ENCODE measurements at places on chromosomes 1 and 21.

DNA sequence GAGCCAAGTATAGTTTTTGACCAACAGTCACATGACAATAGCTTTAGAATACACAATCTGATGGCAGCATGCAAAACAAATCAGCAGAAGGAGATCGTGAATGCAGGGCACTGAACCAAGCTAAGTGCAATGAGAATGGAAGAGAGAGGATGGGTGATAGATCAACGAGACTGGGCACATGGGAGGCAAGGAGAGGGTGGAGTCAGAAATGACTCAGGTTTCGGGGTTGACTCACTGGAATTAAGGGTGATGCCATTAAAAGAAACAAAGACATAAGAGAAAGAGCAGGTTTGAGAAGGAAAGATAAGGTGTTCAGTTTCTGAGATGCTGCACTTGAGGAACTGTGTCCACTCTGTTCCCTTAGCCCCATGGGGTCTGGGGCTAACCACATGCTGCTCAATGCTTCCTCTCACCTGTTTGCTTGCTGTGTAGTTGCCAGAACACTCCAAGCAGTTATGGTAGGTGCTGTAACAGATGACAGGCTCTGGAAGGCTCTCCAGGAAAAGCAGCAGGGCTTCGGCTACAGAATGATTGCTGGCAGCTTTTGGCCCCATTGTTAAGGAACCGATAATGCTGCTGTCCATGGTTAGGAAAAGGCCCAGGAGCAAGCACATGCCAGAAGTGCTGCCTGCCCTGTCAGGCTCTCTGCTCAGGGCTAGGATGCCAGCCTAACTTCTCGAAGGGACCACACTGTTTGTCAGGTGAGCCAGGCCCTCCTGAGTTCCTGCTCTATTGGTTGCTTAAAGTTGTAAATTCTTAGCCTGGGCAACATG lies 6.1 kb upstream of the MTF1 start:
- no peak for DNase-seq

- DNase-seq = no peak
These were observed 96.6 kb downstream of the FGGY start for GRCh38 chr1:59393211-59394180.

DNA sequence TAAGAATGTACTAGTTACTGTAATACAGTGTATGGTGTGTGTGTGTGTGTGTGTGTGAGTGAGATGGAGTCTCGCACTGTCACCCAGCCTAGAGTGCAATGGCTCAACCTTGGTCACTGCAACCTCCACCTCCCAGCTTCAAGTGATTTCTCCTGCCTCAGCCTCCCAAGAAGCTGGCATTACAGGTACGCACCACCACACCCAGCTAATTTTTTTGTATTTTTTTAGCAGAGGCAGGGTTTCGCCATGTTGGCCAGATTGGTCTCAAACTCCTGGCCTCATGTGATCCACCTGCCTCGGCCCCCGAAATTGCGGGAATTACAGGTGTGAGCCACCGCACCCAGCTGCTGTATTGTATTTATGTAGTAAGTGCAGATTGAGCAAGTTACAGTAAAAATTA lies 2.9 kb upstream of the LRRC40 start:
- no peak for DNase-seq

DNA sequence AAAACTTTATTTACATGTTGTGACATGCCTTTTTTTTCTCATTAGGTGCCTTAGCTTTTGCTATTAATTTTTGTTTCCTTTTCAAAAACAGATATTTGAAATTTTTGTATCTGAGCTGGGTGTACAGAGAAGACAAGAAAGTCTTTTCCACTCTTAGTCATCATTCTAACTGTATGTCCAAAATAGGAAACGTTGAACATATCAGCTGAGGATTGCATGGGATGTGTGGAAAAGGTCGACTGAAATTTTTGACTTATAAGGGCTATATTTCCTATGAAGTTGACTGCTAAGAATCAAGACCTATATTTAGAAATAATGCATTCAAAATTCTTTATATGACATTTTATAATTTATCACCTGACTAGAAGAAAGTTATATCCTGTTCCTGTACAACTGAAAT lies 270.0 kb upstream of the ZRANB2 start:
- DNase-seq = no peak

GRCh38 chr1:201537891-201538611 lies 876 bp upstream of the NAV1 start:
- DNase-seq = no peak

- DNase-seq = no peak
These were observed 13.7 kb upstream of the ZNF691 start for GRCh38 chr1:42832641-42833240.

GRCh38 chr1:212133319-212133718 lies 97.8 kb downstream of the DTL start:
- DNase-seq = no peak

- DNase-seq = no peak
These were observed 481.3 kb downstream of the CAMTA1 start for GRCh38 chr1:7266561-7266960.

DNA sequence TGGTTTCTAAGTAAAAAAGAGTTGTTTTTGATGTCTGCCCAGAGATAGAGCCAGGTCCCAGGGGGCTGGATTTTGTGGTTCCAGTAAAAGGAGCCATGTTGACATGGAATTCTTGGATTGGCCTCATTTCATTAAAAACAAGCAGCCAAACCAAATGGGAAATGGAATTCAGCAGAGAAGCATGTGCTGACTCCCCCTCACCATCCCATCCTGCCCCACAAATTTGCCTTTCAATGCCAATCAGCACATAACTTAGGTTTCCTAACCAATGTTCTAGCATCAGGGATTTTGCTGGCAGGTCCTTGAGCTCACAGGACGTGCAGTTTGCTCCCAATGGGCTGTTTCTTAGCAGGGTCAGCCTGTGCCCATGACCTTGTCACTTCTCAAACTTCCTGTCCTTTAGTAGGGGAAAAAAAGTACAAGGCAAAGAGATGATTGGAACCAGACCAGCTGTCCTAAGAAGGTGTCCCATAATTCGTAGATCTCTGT lies 101.5 kb upstream of the GADD45A start:
- no peak for DNase-seq

DNA sequence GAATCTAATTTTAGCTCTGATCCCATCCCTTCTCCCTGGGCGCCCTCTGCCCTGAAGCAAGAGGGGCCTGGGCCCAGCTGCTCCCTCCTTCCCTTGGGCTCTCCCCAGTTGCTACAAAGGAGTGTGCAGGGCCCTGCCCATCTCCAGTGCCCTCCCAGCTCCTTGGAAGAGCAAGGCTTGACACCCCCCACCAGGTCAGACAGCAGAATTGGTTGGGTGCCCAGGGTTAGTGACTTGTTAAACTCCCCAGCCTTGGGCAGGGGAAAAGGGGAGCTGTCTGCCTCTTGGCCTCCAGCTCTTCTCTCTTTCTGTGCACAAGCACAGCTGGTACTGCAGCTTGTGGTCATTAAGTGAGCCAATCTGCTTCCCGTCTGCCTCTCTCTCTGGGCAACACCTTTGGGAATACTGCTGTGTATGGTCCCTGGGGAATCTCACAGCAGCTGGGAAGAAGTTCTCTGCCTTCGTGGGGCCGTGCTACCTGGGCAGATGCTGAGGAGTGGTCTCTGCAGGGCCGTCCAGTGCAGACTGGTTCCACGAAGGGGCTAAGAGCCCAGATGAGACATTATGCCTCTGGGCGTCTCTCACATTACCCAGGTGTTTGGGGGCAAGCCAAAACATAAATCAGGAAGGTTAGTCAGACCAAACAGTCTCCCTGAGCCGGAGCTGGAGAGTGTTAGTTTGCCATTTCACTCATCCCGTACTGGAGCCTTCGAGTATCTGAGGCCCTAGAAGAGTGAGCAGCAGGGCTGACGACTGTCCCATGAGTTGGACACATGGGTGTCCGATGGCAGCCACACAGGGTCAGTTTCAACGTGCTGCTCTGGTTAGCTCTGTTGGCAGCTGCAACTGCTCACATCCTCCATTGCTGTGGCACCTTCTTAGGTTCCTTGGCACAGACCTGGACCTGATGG lies 37.3 kb downstream of the TMEM53 start:
- no peak for DNase-seq

DNA sequence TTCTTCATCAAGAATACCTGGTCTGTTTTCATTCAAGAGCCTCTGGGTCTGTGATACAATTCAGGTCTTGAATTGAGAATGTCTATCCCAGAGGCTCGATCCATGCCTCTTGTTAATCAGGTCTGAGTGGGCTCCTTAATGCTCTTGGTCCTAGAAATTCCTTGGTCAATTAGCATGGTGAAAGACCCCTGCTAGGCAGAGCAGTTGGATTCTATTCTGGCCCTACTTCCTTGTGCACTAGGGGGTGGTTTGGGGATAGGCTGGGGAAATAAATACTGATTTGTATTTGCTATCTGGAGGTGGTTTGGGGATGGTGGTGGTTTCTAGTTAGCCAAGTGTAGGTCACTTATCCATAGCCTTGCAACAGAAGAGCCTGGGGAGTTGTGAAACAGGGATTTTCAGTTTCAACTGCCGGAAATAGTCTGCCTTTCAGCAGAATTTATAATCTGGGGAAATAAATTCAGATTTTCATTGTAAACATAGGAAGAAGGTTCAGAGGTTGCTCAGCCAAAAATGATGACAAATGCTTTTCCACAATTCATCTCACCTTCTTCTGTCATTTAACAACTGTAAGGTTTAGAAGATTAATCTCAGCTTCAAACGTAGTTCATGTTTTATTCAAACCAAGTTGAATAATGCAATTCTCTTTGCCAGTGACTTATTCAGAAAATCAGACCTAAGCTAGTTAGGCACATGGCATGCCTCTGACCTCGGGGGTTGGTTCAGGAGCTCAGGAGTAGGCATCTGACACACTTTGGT lies 22.2 kb upstream of the SCAF4 start:
- DNase-seq = no peak

DNA sequence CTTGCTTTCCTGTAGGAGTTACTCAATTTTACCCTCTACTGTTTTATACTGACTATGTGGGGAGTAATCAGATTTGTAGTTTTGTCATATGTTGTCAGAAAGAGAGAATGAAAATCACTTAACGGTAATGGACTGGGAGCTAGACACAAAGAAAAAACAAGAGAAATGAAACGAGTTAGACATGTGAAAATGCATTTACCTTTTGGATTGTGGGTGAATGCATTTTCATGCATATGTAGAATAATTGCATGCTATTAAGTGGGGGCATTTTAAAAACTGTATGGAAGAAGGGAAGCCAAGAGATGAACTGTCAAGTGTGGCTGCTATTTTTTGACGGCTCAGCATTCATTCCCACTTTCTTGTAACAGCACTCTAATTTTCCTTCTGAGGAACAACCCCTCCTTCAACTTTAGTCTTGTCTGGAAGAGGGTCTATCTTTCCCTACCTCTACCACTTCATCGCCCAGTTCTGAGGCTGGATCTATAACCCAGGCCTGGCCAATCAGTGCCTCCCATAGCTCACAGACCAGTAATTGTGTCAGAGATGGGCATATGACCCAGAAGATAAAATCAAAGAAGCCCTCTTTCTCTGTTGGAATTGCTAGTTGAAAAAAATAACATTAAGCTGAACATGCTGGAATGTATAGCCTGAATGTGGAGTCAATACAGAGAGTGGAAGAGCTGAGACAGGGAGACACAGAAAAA lies 5.2 kb upstream of the ZNF697 start:
- DNase-seq = no peak

GRCh38 chr1:31901838-31902509 lies 36.2 kb downstream of the PTP4A2 start:
- no peak for DNase-seq

GRCh38 chr1:29179641-29180184 lies 2.0 kb downstream of the SRSF4 start:
- peak; percentile 26 for DNase-seq

DNA sequence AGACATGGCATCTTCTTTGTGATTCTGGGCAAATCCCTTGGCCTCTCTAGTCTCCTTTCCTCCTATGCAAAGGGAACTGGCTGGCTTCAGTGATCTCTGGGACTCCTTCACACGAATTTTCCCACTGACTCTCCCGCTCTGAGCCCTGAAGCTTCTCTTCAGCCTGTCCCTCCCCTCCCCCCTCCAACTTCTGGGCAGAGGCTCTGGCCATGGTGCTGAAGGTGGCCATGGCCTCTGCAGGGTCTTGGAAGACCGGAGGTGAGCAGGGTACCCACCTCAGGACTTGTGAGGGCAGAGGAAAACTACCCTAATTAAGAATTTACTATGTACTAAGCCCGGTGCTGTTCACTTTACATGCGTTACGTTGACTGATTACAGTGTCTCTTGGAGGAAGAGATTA lies 29.4 kb upstream of the POU3F1 start:
- DNase-seq = peak; percentile 28

Data from suppressor macrophage treated with lipopolysaccharide for 1 hour (primary cell).